ENCODE measurements at places on chromosomes 7 and 10.

DNA sequence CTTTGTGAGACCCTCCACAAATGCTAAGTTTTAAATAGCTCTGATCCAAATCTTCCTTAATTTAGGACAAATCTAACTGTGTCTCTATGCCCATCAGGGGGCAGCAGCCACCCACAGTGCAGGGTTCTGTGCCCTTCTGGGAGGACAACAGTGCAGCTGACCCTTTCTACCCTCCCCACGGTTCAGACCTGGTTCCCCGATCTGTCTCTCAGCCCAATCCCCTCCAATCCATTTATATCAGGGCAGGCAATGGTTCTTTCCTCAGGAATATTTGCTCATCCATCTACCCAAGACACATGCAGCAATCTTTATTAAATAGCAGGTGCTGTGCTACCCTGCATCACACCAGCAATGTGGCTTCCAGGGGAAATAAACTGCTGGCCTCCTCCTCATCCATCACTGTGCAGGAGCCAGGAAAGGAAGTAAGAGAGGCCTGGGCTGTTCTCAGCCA is 4.0 kb upstream of the RBM28 start:
- peak; percentile 45 for DNase-seq

DNA sequence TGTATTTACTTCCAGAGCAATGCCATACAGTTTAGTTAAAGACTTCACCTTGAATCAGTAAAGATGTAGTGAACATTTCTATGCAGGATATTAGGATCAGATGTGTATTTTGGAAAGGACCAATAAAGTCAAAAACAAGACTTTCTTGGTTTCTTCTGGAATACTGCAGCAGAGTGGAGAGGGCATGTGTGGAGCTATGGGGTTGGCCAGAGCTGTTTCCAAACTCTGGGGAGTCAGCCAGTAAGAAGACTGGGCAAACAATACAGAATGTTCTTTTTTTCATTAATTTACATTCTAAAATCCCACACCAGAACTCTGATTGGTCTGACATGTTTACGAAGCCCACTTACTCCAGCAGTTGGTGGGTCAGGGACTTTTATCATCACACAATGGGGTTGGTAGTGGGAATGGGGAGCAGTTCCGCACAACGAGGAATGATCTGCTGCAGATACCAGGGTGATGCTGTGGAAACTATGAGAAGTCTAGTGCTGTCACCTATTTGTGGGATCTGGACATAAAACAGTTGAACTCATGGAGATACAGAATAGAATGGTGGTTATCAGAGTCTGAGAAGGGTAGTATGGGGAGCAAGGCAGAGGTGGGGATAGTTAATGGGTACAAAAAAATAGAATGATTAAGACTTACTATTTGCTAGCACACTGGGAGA is 267.7 kb downstream of the MALRD1 start:
- DNase-seq, result no peak

DNA sequence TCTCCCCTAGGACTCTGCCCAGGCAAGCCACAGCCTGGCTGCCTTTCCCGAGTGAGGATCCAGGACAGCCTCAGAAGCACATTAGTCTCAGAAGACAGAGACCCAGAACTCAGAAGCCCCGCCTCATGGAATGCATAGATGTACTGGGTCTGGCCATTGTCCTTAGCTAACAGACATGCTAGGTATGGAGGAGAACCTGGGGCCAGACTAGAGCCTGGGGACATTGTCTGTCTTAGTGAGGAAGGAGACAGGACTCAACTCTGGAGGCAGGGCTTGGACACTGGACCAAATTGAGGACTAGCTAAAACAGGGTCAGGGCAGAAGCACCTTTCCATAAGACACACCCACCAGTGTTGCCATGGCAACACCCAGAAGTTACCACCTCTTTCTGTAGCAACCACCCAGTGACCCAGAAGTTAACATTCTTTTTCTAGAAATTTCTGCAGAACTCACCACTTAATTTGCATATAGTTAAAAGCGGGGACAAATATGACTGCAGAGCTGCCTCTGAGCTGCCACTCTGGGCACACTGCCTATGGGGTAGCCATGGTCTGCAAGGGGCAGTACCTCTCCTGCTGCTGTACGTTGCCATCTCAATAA is 27.5 kb downstream of the TLX1 start:
- no peak for DNase-seq

GRCh38 chr10:26621889-26622711 is 75.4 kb upstream of the PDSS1 start:
- no peak for DNase-seq

- no peak for DNase-seq
Measured at GRCh38 chr10:17523917-17524316, 69.5 kb upstream of the ST8SIA6 start.

- DNase-seq, result peak; percentile 22
Measured at GRCh38 chr10:45602082-45602730, 70.4 kb downstream of the ZFAND4 start.

- peak; percentile 77 for DNase-seq
Measured at GRCh38 chr7:134690016-134690415, 43.4 kb downstream of the BPGM start.

DNA sequence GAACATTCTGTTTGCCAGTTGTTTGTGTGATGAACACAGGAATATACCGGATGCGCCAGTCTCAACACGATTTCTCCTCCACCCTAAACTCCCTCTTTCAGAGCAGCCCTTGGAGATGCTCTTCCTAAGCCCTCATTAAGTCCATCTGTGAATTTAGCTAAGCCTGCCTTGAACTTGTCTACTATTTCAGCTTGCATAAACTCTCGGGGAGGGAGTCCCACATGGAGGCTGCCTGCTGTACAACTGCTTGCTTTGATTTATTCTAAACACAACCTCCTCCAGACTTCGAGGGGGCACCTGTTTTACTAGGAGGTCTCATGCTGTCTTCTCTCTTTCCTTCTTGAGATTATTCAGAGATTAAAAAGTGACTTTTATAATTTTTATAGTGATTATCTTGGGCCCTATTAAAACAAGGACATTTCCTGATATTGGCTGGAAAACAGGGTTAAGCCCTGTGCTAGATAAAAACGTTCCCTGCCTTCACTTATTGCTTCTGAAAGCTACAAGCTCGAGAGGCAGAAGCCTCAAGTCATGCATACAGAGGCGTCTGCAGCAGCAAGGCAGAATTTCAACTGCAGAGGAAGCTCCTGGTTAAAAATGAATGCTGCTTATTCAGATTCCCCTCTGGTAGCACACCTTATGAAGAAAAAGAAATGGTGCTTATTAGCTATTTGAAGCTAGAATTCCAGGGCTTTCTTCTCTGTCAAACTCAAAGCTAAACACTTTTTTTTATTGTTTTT is 174.3 kb downstream of the FANK1 start:
- no peak for DNase-seq
